ENCODE measurements at places on chromosomes 11 and 22.

DNA sequence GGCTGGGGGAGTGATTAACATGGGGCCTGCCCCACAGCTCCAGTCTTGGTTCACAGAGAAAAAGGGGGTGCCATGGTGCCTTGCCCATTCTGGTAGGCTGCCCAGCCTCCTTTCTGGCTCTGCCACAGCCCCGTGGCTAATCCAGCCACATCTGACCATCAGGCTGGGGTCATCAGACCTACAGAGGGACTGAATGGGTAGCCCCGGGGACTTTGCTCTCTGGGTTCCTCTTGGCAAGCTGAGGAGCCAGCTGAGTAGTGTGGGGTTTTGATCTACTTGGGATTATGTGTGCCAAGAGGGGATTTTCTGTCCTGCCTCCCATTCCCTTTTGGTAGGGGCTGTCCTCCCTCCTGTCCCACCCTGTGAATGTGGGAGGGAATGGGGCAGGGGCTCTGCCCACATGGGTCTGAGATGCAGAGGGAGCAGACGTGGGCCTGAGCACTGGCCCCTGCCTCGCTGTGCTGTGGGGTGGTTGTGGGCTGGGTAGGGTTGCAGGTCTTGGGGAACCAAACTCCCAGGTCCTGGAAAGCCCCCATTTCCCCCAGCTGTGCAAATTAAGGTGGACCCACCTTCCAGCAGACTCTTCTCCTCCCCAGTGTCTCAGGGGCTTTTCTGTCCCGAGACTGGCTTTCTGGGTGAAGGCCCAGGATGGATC, 32.0 kb downstream of the CD82 start:
- DNase-seq, result no peak

GRCh38 chr11:46450846-46451477, 59.4 kb upstream of the CHRM4 start:
- no peak for DNase-seq

DNA sequence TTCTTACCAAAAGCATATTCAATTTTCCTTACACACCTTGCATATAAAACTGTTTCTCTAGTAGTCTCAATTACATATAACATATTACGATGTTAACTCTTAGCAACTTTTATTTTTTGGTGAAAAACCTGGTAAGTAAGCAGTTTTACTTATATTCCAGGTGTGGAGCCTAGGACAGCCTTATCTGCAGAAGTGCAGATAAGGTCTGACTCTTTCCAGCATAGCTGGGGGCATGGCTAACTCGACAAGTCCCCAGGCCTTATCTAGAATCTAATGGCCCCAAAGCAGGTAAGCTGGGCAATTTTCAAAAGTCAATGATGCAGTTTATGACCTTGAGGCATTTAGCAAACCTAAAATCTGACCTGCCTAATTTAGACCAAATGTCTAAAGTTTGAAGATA, 4.2 kb upstream of the C1QTNF6 start:
- DNase-seq, result no peak

- no peak for DNase-seq
Measured at GRCh38 chr22:31637447-31637890, 24.5 kb downstream of the PISD start.

All from mesothelial cell of epicardium (in vitro differentiated cells).